H7 (cell line): ENCODE measurements at places on chromosomes 11 and 22. TPM values are rescaled to one million over a fixed set of nuclear protein-coding genes. Genes with fewer than 3 reads are reported as not detected.

Gene PYGM
- 2.9 and 6.4 TPM in 2 replicates for total RNA-seq

Gene ARHGAP42
- total RNA-seq, result 21.5 and 23.1 TPM in 2 replicates

Gene TMEM191B
- total RNA-seq, result 0.66 and 1.1 TPM in 2 replicates

Gene CLDN5
- total RNA-seq, result 2.0 and 3.0 TPM in 2 replicates

DNA sequence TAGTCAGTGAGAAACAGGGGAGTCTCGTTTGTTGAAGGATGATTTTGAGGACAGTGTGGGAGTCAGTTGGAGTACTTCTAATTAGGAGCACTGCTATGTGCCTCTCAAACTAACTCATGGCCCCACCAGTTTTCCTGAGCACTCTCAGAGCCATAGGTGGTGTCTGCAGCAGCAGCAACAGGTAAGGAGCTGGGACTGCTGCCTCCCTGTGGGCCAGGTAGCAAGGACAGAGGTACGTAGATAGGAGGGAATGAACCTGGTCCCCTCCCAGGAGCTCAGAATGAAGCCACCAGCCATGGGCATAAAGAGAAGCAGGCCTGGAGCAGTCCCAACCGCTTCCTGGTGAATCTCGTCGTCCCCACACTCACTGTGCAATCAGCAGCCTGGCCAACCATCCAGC is 183.4 kb downstream of the BUD13 start:
- DNase-seq, result no peak

Gene MACROD1
- 30.9 and 52.9 TPM in 2 replicates for total RNA-seq

Gene UBE2L6
- total RNA-seq, result 9.5 and 17.6 TPM in 2 replicates
